ENCODE measurements at places on chromosomes 11 and 22.

- no peak for DNase-seq
These were observed 3.7 kb upstream of the GAL start for GRCh38 chr11:68680541-68681231.

GRCh38 chr11:19352771-19353160, 112.0 kb upstream of the E2F8 start:
- DNase-seq, result no peak

- no peak for DNase-seq
These were observed 26.7 kb upstream of the RASL10A start for GRCh38 chr22:29342177-29342576.

DNA sequence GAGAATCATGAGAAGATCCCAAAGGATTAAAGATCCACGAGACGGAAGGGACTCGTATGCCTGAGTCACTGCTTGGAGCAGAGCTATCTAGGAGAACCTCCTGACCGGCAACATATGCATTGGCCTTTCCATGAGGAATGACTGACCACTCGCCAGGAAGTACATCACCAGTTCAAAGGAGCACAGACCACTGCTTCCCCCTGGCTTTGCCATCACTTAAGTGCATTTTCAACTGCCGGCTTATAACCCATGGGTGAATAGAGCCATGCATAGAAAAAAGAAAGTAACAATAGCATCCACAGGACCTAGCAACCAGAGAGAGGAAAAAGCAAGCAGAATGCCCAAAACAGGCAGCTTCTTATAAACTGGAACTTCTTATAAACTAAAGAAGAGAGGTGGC, 98.3 kb upstream of the ZC3H12C start:
- no peak for DNase-seq

GRCh38 chr11:83287631-83288030, 1.5 kb upstream of the CCDC90B start:
- DNase-seq, result no peak

GRCh38 chr22:50610581-50610980, 10.0 kb downstream of the MAPK8IP2 start:
- DNase-seq, result no peak
